ENCODE measurements at places on chromosomes 6 and 20.

DNA sequence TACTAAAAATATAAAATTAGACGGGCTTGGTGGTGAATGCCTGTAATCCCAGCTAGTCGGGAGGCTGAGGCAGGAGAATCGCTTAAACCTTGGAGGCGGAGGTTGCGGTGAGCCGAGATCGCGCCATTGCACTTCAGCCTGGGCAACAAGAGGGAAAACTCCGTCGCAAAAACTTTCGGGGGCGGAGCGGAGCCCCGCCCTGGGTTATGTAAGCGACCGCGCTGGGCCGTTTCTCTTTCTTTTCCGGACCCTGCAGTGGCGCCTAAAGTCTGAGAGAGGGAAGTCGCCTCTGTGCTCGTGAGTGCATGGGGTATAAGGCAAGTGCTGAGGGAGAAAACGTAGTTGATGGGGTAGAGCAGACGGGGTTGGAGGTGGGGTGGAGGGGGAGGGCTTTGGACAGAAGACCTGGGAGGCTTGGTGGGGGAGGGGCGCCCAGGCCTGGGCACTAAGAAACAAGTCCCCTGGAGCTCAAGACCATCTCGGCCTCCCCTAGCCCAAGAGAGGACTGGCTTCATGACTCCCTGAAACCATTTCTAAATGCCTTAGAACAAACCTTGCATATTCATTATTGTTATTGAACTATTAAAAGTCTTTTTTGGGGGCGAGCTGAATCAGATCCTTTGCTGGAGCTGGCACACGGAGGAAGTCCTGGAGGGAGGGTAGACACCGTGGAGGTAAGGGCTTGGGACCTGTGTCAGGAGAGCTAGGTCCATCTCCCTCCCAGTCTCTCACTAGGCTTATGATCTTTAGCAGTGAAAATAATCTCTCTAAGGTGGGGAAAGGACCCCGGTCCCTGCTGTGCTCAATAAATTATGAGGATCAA is 2.7 kb upstream of the MICA start:
- peaks cover 10% of the 10 kb centered on the region for H3K36me3 ChIP-seq
- H3K4me1 ChIP-seq, result peaks cover 46% of the 10 kb centered on the region
- H3K27ac ChIP-seq, result peak overlapping the region; percentile 92
- peak overlapping the region; percentile 86 for H3K4me3 ChIP-seq
- H3K27me3 ChIP-seq, result peaks cover 7% of the 10 kb centered on the region

DNA sequence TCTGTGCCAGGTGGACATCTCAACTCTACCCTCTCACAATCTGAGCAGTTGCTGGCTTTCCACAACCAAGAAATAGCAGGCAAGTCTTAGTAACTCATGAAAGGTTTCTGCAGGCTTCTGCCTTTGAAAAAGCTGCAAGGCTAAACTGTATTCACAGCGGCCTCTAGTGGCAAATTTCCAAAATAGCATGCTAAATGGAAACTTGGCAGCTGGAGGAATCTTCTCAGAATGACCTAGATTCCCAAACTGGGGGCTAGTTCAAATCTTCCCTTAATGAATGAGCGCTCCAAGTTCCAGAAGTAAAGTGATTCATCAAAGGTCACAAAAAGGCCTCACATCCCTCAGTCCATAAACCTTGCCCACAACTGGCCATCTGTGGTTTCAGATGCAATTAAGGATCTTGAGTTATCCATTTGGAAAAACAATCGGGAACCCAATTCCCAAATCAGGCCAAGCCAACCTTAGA is 11.9 kb upstream of the CPNE5 start:
- H3K4me1 ChIP-seq, result no peaks in the 10 kb centered on the region
- H3K27ac ChIP-seq, result no peak overlapping the region
- H3K27me3 ChIP-seq, result no peaks in the 10 kb centered on the region
- no peak overlapping the region for H3K4me3 ChIP-seq

GRCh38 chr6:148445116-148445515 is 102.5 kb downstream of the SASH1 start:
- H3K4me1 ChIP-seq, result peaks cover 18% of the 10 kb centered on the region
- peaks cover 32% of the 10 kb centered on the region for H3K27me3 ChIP-seq
- no peak for DNase-seq
- H3K4me3 ChIP-seq, result no peak overlapping the region
- H3K36me3 ChIP-seq, result no peaks in the 10 kb centered on the region

GRCh38 chr20:25270829-25271251 is 23.0 kb downstream of the PYGB start:
- no peaks in the 10 kb centered on the region for H3K27me3 ChIP-seq
- H3K27ac ChIP-seq, result no peak overlapping the region
- no peak for DNase-seq
- H3K4me1 ChIP-seq, result no peaks in the 10 kb centered on the region

DNA sequence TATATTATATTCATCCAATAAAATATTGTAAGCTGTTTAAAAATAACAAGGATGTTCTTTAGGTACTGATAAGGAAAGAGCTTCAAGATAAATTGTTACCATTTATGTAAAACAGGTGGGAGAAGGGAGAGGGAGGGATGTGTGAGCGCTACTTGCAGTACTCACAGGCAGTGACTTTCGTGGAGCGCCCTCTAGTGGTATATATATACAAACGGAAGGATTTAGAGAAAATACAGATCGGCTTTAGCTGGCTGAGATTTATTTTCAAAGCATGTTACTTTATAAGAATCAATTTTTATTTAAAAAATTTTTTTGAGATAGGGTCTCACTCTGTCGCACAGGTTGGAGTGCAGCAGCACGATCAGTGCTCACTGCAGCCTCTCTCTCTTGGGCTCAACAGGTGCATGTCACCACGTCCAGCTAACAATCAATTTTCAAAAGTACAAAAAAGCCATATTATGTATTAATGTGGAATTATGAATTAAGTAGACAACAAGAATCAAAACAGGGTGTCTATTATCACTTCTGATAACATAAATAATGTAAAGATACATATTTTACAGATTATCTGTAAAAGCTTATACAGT is 3.3 kb upstream of the MOG start:
- H3K36me3 ChIP-seq, result no peaks in the 10 kb centered on the region
- no peak overlapping the region for H3K4me3 ChIP-seq
- no peak for DNase-seq

DNA sequence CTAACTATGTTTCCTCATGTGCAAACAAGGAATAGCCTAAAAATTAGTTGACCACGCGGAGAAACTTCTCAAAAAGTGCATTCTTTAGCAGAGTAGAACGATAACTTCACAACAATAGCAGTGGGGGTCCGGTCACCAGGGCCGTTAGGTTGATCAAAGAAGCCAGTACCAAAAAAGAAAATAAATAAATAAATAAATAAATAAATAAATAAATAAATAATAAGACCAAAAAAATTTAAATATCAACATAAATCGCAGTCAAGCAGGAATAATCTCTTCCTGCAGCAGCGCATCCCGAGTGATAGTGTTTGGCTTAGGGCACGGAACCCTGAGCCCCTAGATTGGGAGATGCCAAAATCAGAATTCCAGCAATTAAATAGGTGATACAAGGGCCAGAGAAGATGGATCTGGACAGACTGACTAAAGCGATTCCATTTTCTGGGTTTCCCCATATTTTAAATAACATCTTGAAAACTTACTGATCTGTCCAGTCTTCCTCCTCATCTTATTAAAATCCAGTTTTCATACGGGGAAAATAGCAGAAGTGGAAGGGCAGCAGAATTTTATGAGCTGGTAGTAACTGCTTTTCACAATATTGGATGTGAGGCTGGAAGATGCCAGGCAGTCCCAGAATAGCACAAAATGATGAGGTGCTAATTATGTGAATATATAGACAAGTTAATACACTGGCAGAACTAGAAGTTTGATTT is 4.4 kb upstream of the OLIG3 start:
- H3K27ac ChIP-seq, result no peak overlapping the region
- H3K27me3 ChIP-seq, result peaks cover 81% of the 10 kb centered on the region
- DNase-seq, result no peak
- H3K4me3 ChIP-seq, result no peak overlapping the region
- H3K4me1 ChIP-seq, result peaks cover 25% of the 10 kb centered on the region
- H3K36me3 ChIP-seq, result peaks cover 8% of the 10 kb centered on the region

DNA sequence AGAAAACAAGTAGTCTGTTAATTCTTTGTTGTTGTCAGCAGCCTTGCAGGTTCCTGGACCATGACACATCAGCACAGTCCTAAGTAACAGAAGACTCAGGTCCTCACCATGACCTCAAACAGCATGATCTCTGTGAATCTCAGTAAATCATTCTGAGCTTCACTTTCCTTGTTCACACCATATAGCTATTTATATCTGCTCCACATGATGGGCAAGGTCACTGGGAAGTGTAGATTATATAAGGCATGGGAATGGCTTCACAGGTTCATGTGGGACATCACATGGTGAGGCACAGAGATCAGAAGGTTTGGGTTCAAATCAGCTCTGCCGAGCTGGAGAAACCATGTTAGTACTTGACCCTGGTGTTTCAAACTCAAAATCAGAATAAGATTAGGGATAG is 245.4 kb upstream of the SPTLC3 start:
- no peak overlapping the region for H3K27ac ChIP-seq
- H3K4me1 ChIP-seq, result no peaks in the 10 kb centered on the region
- no peaks in the 10 kb centered on the region for H3K36me3 ChIP-seq
- H3K4me3 ChIP-seq, result no peak overlapping the region

GRCh38 chr6:159985296-159985945 is 16.5 kb downstream of the IGF2R start:
- no peaks in the 10 kb centered on the region for H3K36me3 ChIP-seq
- H3K27ac ChIP-seq, result no peak overlapping the region
- peaks cover 73% of the 10 kb centered on the region for H3K4me1 ChIP-seq
- no peak for DNase-seq
- no peaks in the 10 kb centered on the region for H3K27me3 ChIP-seq

GRCh38 chr6:56550301-56550700 is 92.4 kb downstream of the DST start:
- H3K36me3 ChIP-seq, result no peaks in the 10 kb centered on the region
- no peak overlapping the region for H3K4me3 ChIP-seq
- H3K4me1 ChIP-seq, result no peaks in the 10 kb centered on the region
- no peaks in the 10 kb centered on the region for H3K27me3 ChIP-seq

DNA sequence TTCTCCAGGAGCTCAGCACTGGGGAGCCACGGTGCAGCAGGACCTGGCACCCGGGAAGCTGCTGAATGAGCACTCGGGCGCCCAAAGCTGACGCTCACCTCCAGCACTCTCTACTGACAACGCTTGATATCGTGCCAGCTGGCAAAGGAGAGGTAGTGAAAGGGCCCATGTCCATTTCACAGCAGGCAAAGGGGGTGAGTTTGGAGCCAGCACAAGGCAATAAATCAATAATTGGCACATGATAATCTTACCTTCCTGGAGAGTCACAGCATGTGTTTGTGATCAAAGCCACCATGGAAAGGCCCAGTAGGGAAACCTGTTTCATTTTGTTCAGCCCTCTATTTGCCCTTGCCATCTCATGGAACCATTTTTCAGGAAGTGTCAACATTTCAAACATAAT is 23.3 kb upstream of the SMIM26 start:
- no peak for DNase-seq
- no peak overlapping the region for H3K27ac ChIP-seq
- H3K4me3 ChIP-seq, result no peak overlapping the region
- peaks cover 5% of the 10 kb centered on the region for H3K4me1 ChIP-seq

DNA sequence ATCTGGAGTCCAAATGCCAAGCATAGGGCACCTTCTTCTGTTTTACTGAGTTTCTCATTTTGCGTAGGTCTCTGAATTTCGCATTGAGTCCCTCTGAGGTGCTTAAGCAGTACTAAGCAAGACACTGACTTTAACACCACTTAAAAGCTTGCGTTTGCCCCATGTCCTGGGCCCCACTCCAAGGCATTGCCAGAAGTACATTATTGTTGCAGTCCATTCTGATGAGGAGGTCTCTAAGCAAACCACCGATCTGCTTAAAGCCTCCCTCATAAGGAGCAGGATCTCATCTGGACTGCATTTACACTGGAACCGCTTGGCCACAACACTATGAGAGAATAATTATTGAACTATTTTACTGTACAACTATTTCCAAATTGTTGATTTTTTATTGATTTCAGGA is 16.3 kb downstream of the BMP2 start:
- no peak for DNase-seq
- H3K4me1 ChIP-seq, result no peaks in the 10 kb centered on the region
- no peaks in the 10 kb centered on the region for H3K36me3 ChIP-seq
- no peak overlapping the region for H3K27ac ChIP-seq
- H3K4me3 ChIP-seq, result no peak overlapping the region

GRCh38 chr6:44068607-44069296 is 58.5 kb downstream of the MRPL14 start:
- H3K4me3 ChIP-seq, result no peak overlapping the region
- peaks cover 13% of the 10 kb centered on the region for H3K4me1 ChIP-seq
- H3K27me3 ChIP-seq, result peaks cover 6% of the 10 kb centered on the region
- H3K36me3 ChIP-seq, result no peaks in the 10 kb centered on the region
- no peak for DNase-seq
- no peak overlapping the region for H3K27ac ChIP-seq

- peak; percentile 52 for DNase-seq
- peaks cover 65% of the 10 kb centered on the region for H3K27me3 ChIP-seq
- peaks cover 13% of the 10 kb centered on the region for H3K4me1 ChIP-seq
Measured at GRCh38 chr6:41546475-41546865, 289 bp downstream of the FOXP4 start.

DNA sequence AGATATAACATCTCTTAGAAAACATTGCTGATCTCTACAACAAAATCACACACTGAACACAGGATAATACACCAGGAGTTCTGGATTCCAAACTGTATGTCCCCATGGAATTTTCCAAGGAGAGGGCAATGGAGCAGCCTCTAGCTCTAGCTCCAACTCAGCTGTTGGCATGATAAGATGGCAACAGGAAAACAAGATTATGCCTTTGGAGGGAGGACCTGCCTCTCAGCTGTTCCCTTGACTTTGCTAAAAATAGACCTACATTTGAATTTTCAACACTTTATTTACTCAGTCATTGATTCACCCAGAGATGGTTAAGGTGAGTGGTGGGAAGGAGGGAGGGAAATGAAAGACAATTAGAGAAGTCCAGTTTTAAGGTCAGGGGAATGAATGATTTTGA is 246.7 kb downstream of the ALDH8A1 start:
- H3K27me3 ChIP-seq, result peaks cover 16% of the 10 kb centered on the region
- H3K4me1 ChIP-seq, result no peaks in the 10 kb centered on the region
- no peaks in the 10 kb centered on the region for H3K36me3 ChIP-seq
- H3K4me3 ChIP-seq, result no peak overlapping the region

- no peak overlapping the region for H3K4me3 ChIP-seq
- H3K36me3 ChIP-seq, result no peaks in the 10 kb centered on the region
- no peaks in the 10 kb centered on the region for H3K27me3 ChIP-seq
Measured at GRCh38 chr6:164378330-164378729, 931.1 kb downstream of the C6orf118 start.

DNA sequence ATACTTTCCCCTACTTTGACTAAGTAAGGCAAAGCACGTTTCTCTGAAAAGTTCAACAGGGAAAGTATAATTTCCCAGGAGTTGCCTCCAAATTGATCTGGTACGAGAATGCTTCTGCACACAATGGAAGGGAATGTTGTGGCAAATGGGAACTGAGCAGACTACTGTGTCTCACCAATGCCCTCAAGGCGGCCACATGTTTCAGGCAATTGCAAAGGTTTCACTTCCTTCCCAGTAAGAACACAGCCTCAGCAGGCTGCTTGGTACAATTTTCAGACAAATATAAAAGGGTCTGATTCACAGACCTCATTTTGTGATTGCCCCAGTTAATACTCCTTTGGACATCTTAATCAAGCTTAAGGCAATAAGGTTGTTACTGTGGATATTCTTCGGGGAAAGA is 71.2 kb downstream of the KIAA0319 start:
- H3K27ac ChIP-seq, result no peak overlapping the region
- no peaks in the 10 kb centered on the region for H3K36me3 ChIP-seq
- DNase-seq, result no peak
- H3K27me3 ChIP-seq, result peaks cover 19% of the 10 kb centered on the region

Data from T-helper 2 cell treated with Interferon-gamma antibody and Interleukin-4, amounts not matched to agents 5 μg/mL and 100 μg/mL, for 36 hours (primary cell).